Endodermal cell (in vitro differentiated cells): ENCODE measurements at places on chromosomes 5 and 9. TPM values are rescaled to one million over a fixed set of nuclear protein-coding genes. Genes with fewer than 3 reads are reported as not detected.

NRARP gene
- 12.1 and 15.9 TPM in 2 replicates for total RNA-seq

INSL4 gene
- not detected in 3 replicates for total RNA-seq

IFNB1 gene
- total RNA-seq = not detected in 3 replicates

PTGES gene
- 0.29 and 0.56 TPM in 2 replicates for total RNA-seq

KCNIP1 gene
- total RNA-seq = not detected in 3 replicates

LCN10 gene
- total RNA-seq = 0.56 to 0.91 TPM (median 0.86 TPM) in 3 replicates

DNA sequence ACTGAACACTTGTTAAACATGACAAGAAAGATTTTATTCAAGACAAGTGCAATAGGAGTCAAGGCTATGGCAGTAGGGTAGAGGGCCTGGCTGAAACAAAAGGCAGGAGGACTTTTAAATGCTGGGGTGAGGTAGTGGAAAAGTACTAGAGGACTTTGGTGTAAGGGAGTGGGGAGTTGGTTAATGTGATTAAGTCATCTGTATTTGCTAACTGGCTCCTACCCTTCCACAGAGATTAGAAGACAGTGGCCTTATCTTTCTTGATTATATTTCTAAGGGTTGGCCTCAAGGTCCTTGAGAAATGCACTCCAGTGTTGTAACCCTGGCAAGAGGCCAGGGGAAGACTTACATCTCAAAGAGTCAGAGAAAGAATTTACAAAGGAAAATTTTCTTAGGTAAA lies 160.2 kb upstream of the FTMT start:
- no peaks in the 10 kb centered on the region for H3K36me3 ChIP-seq
- no peak overlapping the region for H3K27ac ChIP-seq
- H3K4me3 ChIP-seq = peak overlapping the region; percentile 57
- no peaks in the 10 kb centered on the region for H3K27me3 ChIP-seq
- DNase-seq = peak; percentile 59
- peaks cover 14% of the 10 kb centered on the region for H3K4me1 ChIP-seq

DNA sequence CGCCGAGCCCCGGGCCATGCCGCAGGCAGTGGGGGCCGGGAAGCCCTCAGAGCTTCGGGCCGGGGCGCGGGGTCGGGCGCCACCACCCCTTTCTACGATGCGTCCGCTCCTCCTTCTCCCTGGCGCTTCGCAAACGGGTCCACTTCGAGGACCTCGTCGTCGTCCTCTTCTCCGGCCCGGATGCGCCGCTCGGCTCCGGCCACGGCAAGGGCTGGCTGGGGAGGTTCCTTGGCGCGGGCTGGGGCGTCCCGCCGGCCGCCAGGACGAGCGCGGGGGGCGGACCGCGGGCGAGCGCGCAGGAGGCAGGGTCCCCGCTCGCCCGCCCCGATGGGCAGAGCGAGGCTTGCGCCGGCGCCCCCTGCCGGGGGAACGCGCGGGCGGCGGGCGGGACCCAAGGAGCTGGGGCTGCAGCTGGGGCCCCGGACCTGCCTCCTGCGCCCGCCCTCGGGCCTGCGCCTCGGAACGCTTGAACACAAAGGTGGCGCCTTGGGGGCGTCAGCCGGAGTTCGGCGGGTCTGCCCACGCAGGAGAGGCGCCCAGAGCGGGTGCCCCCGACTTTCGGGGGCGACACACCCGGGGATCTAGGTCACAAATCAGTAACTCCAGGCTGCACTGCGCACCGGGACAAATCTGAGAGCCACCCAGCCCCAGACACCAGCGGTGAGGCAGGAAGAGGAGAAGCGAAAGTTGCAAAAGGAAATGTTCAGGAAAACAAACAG lies at the start of gene ROR2:
ROR2 (minus strand) TSS at position 283 of the 719 bp plus-strand sequence.
- DNase-seq = peak; percentile 94
- peaks cover 6% of the 10 kb centered on the region for H3K36me3 ChIP-seq
- H3K27me3 ChIP-seq = no peaks in the 10 kb centered on the region
- peak within 1 kb of the TSS; percentile 97 for H3K4me3 ChIP-seq
- peaks cover 10% of the 10 kb centered on the region for H3K4me1 ChIP-seq
- H3K27ac ChIP-seq = no peak within 1 kb of the TSS

GRCh38 chr9:26566141-26566540 lies 326.5 kb downstream of the CAAP1 start:
- H3K27ac ChIP-seq = no peak overlapping the region
- no peak for DNase-seq
- H3K4me3 ChIP-seq = no peak overlapping the region
- no peaks in the 10 kb centered on the region for H3K4me1 ChIP-seq
- H3K36me3 ChIP-seq = no peaks in the 10 kb centered on the region

DNA sequence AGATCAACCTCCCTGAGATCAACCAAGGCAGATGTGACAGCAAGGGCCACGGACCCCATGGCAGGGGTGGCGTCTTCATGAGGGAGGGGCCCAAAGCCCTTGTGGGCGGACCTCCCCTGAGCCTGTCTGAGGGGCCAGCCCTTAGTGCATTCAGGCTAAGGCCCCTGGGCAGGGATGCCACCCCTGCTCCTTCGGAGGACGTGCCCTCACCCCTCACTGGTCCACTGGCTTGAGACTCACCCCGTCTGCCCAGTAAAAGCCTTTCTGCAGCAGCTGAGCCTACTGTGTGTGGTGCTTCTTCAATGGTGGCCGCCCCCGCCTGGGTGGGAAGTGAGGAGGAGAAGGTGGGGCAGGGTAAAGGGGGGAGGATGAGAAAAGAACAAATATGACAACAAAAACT lies 8.3 kb downstream of the GPX3 start:
- no peaks in the 10 kb centered on the region for H3K27me3 ChIP-seq
- H3K4me3 ChIP-seq = no peak overlapping the region
- H3K4me1 ChIP-seq = no peaks in the 10 kb centered on the region

DNA sequence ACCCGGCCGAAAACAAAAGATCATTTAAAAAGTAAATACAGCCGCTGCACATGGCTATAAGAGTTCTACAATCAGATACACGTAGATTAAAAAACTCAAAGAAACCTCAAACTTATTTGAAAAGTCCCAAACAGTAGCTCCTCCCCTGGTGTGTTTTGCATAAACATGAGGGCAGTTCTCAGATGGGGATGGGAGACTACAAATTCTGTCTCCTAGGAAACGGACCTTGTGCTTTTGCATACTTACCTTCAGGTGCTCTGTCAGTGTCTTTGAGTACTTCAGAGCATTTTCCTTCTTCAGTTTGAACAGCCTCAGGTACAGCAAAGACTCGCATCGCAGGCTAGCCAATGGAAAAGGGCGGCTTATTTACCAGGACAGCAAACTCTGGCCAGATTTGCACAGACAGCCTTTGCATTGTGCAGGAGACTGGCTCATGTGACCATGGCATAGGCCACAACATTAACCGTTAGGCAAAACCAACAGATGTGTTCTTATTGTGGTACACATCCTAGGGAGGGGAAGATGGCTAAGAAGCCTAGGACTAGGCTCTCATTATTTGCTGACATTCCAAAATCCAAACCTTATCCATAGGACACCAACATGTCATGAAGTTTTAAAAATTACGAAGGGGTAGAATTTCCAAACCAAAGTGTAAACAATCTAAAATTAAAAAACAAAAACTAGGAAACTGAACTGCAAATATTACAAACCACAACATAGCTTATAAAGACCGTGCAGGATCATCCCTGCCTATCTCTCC lies 12.8 kb downstream of the LEAP2 start:
- H3K27me3 ChIP-seq = no peaks in the 10 kb centered on the region
- H3K36me3 ChIP-seq = peaks cover 94% of the 10 kb centered on the region
- H3K27ac ChIP-seq = no peak overlapping the region
- H3K4me1 ChIP-seq = peaks cover 7% of the 10 kb centered on the region

DNA sequence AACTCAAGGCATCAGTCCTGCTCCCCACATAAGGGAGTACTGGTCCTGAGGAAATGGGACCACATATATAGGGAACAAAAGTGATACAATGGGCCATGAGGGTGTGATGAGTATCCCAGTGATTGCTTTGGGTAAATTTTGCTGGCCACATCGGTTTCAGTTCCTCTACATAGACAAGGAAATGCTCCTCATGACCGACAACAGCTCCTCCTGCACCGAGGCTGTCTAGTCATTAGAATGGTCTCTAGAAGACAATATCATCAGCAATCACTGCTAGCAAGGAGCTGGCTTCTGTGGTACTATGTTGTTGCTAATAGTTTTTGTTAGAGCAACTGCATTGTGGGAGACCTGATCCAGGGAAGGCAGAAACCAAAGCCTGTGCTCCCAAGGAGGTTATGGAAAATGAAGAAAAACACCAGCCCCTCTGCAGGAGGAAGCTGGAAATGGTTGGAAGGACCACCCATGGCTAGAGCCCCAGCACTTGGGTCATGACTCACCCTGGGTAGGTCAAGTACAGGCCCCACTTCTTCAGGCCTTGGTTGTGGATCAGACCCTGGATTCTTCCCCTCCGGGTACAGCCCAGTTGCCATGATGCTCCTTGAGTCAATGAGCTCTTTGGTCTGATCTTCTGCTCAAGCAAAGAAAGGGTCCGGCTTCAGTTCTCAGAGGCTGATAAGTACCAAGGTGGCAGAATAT lies 3.4 kb upstream of the CTSL start:
- peaks cover under 1% of the 10 kb centered on the region for H3K36me3 ChIP-seq
- H3K4me3 ChIP-seq = no peak overlapping the region
- peaks cover 10% of the 10 kb centered on the region for H3K27me3 ChIP-seq

DNA sequence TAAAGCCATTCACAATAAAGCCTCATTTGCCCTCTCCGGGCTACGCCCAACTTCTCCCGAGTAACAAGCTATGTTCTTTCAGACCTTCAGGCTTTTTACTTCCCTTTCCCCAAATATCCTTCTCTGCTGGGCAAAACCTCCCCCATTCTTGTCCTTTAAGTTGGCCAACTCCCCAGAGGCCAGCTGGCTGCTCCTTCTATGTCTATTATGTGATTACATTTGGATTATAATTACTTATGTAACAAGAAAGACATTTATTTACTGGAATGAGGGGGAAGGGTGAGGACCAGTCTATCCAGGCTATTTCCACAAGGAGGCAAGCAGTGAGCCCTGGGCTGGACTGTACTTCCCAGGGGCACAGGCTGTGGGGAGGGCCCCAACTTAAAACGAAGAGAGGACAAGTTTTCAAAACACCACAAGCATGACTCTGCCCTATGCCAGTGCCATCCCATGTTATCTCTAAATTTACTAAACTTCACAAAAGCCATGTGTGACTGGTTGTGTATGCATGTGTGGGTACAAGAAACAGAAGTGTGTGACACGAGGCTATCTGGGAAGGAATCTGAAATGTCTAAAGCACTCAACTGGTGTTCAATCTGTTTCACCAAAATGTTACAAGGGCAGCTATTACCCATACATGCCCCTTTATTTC lies 84.5 kb downstream of the GNAQ start:
- peaks cover 5% of the 10 kb centered on the region for H3K4me1 ChIP-seq
- no peak overlapping the region for H3K27ac ChIP-seq
- H3K27me3 ChIP-seq = no peaks in the 10 kb centered on the region
- peaks cover 4% of the 10 kb centered on the region for H3K36me3 ChIP-seq
- no peak overlapping the region for H3K4me3 ChIP-seq
- DNase-seq = no peak

GRCh38 chr9:112844771-112845542 lies 45.7 kb downstream of the SLC46A2 start:
- peaks cover under 1% of the 10 kb centered on the region for H3K36me3 ChIP-seq
- no peak overlapping the region for H3K27ac ChIP-seq
- H3K4me3 ChIP-seq = no peak overlapping the region
- no peaks in the 10 kb centered on the region for H3K27me3 ChIP-seq
- peaks cover 6% of the 10 kb centered on the region for H3K4me1 ChIP-seq
- peak; percentile 94 for DNase-seq

DNA sequence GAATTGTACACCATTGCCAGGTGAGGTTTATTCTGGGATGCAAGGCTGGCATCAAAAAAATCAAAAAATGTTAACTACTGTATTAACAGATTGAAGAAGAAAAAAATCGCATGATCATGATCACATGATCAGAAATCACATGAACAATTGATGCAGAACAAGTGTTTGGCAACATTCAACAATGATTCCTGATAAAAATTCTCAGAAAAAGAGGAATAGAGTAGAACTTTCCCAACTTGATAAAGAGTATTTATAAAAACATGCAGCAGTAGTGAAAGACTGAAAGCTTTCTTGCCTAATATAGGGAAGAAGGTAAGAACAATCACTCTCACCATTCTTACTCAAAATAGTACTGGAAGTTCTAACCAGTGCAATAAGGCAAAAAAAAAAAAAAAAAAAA lies 16.4 kb downstream of the SLCO4C1 start:
- H3K4me1 ChIP-seq = no peaks in the 10 kb centered on the region
- H3K4me3 ChIP-seq = no peak overlapping the region
- no peak for DNase-seq
- no peaks in the 10 kb centered on the region for H3K36me3 ChIP-seq
- H3K27ac ChIP-seq = no peak overlapping the region
- no peaks in the 10 kb centered on the region for H3K27me3 ChIP-seq

DNA sequence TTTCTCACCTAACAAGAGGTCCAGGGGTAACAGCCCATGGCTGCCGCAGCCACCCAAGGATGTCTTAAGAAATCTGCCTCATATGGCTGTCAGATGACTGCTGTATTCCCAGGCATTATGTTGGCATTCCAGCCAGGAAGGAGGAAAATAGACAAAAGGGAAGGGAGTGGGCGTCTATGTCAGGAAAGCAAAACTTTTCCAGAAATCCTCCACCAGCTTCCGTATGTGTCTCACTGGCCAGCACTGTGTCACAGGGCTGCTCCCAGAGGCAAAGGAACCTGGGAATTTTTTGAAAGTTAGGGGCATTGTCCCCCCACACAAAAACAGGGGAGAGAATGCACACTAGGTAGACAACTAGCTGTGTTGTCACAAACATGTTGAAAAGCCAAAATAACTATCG lies 7.3 kb downstream of the BHMT2 start:
- DNase-seq = no peak
- no peaks in the 10 kb centered on the region for H3K36me3 ChIP-seq
- no peaks in the 10 kb centered on the region for H3K4me1 ChIP-seq
- no peak overlapping the region for H3K4me3 ChIP-seq

DNA sequence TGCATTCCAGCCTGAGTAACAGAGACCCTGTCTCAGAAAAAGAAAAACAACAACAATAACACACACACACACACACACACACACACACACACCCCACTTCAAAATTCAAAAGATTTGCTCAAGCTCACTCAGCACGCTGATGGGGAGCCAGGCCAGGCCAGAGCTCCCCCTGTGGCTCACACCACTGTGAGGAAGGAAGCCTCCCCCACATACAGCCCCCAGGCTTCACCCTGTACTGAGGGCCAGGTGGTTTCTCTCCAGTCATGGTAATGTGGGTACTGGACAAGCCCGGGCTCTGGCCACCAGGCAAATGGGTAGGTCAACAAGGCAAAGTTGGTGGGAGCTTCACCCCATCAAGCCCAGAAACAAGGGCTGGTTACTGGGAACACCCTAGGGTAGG lies 19.0 kb downstream of the ATOX1 start:
- no peaks in the 10 kb centered on the region for H3K27me3 ChIP-seq
- H3K4me3 ChIP-seq = no peak overlapping the region
- H3K27ac ChIP-seq = no peak overlapping the region
- H3K4me1 ChIP-seq = peaks cover 15% of the 10 kb centered on the region

- no peak overlapping the region for H3K4me3 ChIP-seq
- H3K27ac ChIP-seq = no peak overlapping the region
- DNase-seq = peak; percentile 56
- H3K36me3 ChIP-seq = no peaks in the 10 kb centered on the region
- no peaks in the 10 kb centered on the region for H3K27me3 ChIP-seq
Observed at GRCh38 chr5:92838253-92838652, 742.8 kb downstream of the NR2F1-AS1 start.
